Testis (tissue), 5 donors: ENCODE measurements at places on chromosomes 7 and 10. TPM values are rescaled to one million over a fixed set of nuclear protein-coding genes. Genes with fewer than 3 reads are reported as not detected.

EPO gene
- 0.63 TPM for total RNA-seq

STK31 gene
- 79.8 TPM for total RNA-seq

CYCS gene
- 38.5 TPM for total RNA-seq

GRCh38 chr10:60958892-60959601 is 15.1 kb upstream of the RHOBTB1 start:
- no peaks in the 10 kb centered on the region for H3K36me3 ChIP-seq
- no peak overlapping the region for H3K4me3 ChIP-seq

- no peak for DNase-seq
- H3K4me1 ChIP-seq: no peaks in the 10 kb centered on the region
- no peak overlapping the region for H3K4me3 ChIP-seq
- no peaks in the 10 kb centered on the region for H3K36me3 ChIP-seq
- H3K27me3 ChIP-seq: no peaks in the 10 kb centered on the region
Observed at GRCh38 chr7:151796091-151796870, 80.6 kb downstream of the PRKAG2 start.

GRCh38 chr10:80333983-80334382 is 22.6 kb downstream of the DYDC1 start:
- H3K36me3 ChIP-seq: no peaks in the 10 kb centered on the region
- no peak for DNase-seq
- no peaks in the 10 kb centered on the region for H3K4me1 ChIP-seq
- no peak overlapping the region for H3K4me3 ChIP-seq
- H3K27ac ChIP-seq: no peak overlapping the region

DNA sequence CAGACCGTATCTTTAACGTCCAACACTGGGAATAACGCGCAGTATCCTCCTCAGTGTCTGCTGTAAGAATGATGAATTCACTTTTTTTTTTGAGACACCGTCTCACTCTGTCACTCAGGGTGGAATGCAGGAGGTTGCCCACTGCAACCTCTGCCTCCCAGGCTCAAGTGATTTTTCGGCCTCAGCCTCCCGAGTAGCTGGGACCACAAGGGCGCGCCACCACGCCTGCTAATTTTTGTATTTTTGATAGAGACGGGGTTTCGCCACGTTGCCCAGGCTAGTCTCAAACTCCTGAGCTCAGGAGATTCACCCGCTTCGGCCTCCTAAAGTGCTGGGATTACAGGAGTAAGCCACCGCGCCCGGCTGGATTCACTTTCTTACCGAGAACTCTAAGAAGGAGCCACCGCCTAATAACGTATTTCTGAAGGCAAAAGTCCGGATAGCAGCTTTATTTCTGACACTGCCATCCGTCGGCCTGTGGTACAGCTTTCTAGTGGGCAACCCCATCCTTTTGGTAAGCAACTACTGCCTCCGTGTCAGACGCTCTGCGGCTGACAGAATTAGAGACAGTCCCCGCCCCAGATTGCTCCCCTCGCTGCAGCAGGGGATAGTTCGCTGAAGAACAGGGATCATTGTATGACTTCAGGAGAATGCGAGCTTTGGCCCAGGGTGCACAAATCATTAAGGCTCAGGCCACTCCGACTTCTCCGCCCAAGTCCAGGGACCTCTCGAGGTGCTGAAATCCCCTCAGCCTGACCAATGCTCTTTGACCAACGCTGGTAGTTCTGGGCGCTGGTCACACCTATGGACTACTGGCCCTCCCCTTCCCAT is 662 bp downstream of the POLR3A start:
- H3K27me3 ChIP-seq: no peaks in the 10 kb centered on the region
- DNase-seq: no peak
- H3K27ac ChIP-seq: peak overlapping the region; percentile 60
- no peaks in the 10 kb centered on the region for H3K36me3 ChIP-seq
- H3K4me3 ChIP-seq: peak overlapping the region; percentile 96
